ENCODE measurements at places on chromosomes 6 and 20.

- no peak for DNase-seq
These were observed 42.3 kb downstream of the MYLK4 start for GRCh38 chr6:2708456-2708855.

DNA sequence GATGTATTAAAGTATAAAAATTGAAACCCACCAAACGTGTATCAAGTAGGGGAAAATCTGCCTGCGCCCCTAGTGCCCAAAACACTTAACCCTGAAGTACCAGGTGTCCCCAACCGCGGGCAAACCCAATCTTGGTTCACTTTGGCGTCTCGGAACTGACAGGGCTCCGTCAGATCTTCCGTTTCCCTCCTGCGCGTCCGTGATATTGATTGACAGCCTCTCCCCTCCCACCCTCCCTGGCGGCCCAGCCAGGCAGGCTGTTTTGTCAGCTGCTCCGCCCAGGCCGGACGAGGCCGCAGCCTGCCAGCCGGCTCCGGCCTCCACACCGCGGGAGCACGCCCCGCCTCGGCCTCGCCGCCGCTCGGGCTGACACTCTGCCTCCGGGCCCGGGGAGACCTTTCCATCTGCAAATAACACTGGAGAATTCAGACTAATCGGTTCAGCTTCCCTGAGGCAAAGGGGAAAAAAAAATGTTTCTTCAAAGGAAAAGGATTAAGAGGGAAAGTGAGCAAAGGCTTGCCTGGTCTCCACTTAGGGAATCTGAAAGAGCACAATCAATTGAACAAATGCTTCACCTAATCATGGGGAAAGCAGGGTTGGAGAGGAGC is 234.9 kb upstream of the MCHR2 start:
- DNase-seq, result peak; percentile 21

DNA sequence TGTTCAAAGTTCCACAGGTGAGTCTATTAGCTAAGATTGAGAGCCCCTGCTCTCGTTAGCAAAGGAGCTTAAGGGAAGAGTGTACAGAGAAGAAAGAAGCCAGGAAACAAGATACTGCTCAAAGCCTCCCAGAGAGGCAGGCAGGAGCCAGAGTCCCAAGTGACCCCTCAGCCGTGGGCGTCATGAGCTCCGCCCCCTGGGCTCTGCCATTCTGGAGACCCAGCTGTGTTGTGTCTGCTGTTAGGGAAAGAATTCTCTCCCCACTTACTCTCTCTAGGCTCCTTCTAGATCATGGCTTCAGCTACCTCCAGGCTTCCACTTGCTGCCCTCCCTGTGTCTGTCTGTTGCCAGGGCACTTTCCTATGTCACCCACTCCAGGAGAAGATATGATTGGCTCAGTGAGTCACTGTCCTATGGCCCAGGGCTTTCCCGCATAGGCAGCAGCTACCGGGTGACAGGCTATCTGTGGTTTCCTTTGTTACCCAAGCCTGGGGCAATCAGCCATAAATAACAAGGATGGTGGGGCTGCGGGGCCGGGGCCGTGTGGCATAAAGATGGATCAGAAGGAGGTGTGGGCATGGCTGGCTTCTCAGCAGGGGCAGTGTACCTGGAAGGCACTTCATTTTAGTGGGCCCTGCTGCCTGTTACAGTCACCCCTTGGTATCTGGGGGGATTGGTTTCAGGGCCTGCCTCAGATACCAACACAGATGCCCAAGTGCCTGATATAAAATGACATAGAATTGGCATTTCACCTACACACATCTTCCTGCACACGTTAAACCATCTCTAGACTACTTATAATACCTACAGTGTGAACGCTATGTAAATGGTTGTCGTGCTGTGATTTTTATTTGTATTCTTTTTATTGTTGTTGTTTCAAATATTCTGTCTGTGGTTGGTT is 118.9 kb downstream of the ARMC2 start:
- peak; percentile 29 for DNase-seq

DNA sequence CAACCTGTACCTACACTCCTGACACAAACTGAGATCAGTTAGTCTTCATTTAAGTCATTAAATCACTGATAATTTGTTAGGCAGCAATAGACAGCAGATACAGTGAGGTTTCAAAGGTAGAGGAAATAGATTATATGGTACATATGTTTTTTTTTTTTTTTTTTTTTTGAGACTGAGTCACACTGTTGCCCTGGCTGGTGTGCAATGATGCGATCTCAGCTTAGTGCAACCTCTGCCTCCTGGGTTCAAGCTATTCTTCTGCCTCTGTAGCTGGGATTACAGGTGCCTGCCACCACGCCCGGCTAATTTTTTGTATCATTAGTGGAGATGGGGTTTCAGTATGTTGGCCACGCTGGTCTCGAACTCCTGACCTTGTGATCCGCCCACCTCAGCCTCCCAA is 38.2 kb upstream of the KIF13A start:
- no peak for DNase-seq

DNA sequence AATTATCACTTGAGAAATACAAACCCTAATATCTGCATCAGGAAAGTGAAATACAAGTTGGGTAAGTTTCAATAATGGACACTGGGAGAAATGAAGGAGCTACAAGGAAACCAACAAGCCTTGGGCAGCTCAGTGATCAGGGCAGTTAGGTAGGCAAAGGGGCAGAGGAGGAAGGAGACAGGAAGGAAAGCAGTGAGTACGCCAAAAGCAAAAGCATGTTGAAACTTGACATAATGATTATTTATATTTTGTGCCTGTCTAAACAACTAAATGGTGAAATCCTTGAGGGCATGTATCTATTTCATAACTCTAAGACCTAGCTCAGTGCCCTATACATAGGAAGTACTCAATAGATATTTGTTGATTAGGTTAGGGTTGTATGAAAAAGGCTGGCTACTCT is 23.3 kb downstream of the PXT1 start:
- DNase-seq, result no peak

- DNase-seq, result no peak
These were observed 117.6 kb downstream of the SLC24A3 start for GRCh38 chr20:19330038-19330437.

- no peak for DNase-seq
These were observed 126.2 kb upstream of the EDN1 start for GRCh38 chr6:12163744-12164507.

Data from effector memory CD8-positive, alpha-beta T cell (primary cell).